ENCODE measurements at places on chromosomes 11 and 22.

DNA sequence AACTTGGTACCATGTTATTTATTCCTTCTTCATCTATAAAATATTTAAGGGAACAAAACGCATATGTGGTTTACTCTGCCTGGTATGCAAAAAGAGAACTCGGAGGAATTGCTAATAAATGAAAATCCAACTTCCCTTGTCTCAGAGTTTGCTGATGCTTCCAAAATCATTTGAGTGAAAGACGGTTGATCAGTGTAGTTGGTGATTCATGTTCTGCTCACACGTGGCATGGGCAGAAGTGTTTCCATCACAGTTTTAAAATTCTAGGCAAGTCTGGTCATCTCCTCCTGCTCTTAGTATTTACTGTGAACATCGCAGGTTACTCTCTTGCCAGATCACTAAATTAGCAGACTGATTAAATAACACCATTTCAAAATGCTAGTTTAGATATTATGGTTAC is 11.9 kb upstream of the PARVB start:
- no peak for DNase-seq

DNA sequence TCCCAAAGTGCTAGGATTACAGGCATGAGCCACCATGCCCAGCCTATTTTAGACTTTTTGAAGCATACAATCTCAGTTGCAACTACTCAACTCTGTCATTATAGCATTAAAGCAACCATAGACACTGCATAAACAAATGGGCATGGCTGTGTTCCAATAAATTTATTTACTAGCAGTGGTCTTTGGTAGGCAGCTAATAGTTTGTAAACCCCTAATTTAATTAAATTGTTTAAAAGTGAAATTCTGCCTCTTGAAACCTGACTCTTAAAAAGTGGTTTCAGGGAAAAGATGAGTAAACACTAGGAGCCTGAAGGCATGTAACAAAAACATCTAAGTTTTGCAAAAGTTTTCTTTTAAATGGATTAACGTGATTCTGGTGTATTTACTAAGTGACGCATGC is 1364.5 kb downstream of the LRRC4C start:
- no peak for DNase-seq

- no peak for DNase-seq
Observed at GRCh38 chr11:19237381-19237780, 3.4 kb downstream of the E2F8 start.

DNA sequence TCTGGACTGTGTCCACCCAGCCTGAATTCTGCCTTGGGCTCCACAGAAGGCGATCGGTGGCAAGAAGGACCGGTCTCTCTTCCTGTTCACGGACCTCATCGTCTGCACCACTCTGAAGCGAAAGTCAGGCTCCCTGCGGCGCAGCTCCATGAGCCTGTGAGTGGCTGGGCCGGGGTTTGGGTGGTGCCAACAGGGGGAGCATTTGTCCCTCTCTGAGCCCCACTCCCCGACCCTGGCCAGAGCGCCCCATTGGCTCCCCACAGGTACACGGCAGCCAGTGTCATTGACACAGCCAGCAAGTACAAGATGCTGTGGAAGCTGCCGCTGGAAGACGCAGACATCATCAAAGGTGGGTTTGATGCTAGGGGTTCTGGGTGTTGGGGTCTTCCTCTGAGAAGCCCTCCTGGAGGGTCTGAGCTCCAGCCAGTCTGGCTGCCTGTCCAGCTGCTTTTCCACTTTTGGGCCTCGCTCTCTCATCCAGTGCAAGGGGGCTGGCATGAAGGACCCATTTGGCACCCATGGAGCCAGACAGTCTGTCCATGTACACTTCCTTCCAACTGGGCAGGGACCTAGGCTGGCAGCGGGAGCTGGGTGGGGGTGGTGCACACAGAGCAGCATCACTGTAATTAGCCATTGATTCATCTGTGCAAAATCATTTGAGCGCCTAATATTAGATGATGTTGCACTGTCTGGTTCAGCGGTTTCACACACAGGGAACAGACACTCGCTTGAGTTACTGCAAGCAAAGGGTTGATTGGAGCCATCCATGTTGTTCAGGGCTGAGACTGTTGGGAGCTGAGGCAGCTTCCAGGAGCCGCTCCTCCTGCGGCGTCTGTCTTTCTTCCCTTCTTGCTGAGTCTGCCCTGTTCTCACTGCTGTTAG is 19.0 kb upstream of the RELT start:
- DNase-seq, result peak; percentile 37

- DNase-seq, result no peak
Observed at GRCh38 chr11:93540896-93541553, 2.2 kb downstream of the SMCO4 start.

GRCh38 chr11:127003260-127003981 is 2.9 kb upstream of the KIRREL3 start:
- peak; percentile 27 for DNase-seq

GRCh38 chr11:114959953-114960505 is 281.7 kb downstream of the NXPE2 start:
- no peak for DNase-seq

GRCh38 chr11:128904656-128905344 is 13.6 kb downstream of the KCNJ5 start:
- peak; percentile 35 for DNase-seq

DNA sequence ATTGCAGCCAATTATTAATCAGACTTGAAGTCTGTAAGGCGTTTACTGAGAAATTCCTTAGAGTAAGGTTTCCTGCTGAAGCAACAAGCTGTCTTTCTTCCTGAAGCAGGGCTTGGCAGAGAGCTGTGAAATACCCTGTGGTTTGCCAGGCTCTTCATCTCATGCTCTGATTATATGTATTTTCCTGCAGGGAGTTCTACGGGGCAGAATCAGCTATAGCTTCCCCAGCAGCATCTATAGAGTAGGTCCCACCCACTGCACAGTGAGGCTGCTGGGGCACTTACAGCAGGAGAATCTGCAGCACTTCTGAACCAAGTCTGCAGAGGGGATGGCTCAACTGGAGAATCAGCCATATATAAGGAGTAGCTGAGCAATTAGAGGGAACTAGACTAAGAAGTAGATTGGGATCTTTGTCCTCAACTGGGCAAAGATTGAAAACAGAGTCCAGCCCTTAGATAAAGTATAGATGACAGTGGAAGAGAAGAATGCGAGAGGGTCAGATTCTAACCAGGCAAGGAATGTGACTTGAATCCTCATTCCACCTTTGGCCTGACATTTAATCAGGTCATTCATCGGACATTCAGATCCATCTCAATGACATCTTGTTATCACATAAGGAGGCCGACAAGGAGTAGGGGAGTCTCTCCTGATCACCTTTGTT is 37.6 kb downstream of the CNTF start:
- no peak for DNase-seq

DNA sequence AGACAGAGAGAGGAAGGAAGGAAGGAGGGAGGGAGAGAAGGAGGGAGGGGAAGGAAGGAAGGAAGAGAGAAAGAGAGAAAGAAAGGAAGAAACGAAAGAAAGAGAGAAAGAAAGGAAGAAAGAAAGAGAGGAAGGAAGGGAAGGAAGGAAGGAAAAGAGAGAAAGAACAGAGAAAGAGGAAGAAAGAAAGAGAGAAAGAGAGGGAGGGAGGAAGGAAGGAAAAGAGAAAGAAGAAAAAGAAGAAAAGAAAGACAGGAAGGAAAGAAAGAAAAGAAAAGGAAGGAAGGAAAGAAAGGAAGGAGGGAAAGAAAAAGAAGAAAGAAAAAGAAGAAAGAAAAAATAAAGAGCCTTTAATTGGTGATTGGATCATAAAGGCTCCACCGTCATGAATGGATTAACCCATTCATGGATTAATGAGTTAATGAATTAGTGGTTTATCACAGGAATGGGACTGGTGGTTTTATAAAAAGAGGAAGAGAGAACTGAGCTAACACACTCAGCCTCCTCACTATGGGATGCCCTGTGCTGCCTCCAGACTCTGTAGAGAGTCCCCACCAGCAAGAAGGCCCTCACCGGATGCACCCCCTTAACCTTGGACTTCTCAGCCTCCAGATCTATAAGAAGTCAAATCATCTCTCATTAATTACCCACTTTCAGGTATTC is 9.0 kb upstream of the PLAAT2 start:
- DNase-seq, result no peak

- DNase-seq, result no peak
Observed at GRCh38 chr11:13635804-13636203, 32.7 kb upstream of the FAR1 start.

DNA sequence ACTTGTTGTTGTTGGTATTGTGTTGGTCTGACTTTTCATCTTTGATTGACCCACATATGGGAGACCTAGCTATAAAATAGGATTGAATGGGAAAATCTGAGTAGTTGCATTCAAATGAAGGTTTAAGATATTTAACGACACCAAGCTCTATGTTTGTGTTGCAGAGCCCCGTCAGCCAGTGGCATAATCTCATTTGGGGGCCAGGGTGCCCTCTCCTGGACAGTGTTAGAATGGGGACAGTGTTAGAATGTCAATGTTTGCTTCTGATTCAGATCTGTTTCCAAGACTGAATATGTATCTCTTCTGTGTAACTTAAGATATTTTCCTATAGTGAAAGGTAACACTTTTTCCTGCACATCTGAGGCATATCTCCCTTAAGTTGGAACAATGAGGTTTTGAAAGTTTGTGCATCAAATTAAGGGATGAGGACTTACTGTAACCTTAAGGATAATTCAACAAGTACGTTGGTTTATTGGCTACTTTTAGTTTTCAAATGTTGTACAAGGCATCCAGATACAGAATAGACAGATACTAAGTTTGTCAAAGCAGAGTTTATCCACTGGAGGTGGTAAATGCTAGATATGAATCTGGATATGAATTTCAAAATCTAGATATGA is 5.3 kb upstream of the OR52M1 start:
- DNase-seq, result peak; percentile 55

GRCh38 chr22:50513175-50513574 is 5.2 kb downstream of the NCAPH2 start:
- DNase-seq, result no peak

- no peak for DNase-seq
Observed at GRCh38 chr11:96052921-96053651, 129.2 kb upstream of the MTMR2 start.

GRCh38 chr11:66224226-66224855 is 44.1 kb upstream of the RAB1B start:
- no peak for DNase-seq

GRCh38 chr11:69444381-69445130 is 36.9 kb upstream of the LINC01488 start:
- DNase-seq, result peak; percentile 85

- no peak for DNase-seq
Observed at GRCh38 chr22:18000441-18001039, 23.8 kb downstream of the MICAL3 start.

- DNase-seq, result no peak
Observed at GRCh38 chr11:65084598-65085375, 765 bp downstream of the ZFPL1 start.

GRCh38 chr11:93517041-93517440 is 26.1 kb downstream of the SMCO4 start:
- no peak for DNase-seq

DNA sequence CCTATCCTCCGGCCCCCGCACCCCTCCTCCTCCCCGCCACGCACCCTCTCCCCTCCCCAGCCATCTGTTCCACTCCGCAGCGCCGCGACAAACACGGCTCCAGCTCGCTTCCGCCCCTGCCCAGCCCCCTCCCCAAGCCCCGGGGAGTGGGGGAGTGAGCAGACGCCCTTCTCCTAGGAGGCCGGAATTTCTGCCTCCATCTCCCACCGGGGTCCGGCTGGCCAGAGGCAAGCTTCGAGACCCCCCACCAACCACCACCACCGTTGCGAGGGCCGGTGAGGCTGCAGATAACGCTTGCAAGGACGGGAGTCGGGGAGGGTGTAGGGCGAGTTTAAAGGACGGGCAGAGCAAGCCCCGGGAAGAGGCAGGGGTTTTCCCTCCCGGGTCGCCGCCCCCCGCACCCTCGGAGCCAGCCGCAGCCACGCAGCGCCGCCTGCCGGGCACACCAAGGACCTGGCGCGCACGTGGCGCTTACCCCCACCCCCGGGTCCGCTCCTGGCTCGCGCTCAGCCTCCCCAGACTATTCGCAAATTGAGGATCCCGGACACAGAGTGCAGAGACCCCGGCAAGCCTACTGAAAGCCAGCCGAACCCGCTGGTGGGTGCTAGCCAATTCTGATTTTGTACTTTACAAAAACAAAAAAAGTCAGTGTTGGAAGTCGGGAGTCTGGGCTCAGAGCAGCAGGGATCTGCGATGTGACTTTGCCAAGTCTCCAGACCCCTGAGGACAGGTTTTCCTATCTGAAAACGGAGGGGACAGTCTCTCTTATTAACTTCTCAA is 22.6 kb downstream of the RTN4RL2 start:
- DNase-seq, result no peak

DNA sequence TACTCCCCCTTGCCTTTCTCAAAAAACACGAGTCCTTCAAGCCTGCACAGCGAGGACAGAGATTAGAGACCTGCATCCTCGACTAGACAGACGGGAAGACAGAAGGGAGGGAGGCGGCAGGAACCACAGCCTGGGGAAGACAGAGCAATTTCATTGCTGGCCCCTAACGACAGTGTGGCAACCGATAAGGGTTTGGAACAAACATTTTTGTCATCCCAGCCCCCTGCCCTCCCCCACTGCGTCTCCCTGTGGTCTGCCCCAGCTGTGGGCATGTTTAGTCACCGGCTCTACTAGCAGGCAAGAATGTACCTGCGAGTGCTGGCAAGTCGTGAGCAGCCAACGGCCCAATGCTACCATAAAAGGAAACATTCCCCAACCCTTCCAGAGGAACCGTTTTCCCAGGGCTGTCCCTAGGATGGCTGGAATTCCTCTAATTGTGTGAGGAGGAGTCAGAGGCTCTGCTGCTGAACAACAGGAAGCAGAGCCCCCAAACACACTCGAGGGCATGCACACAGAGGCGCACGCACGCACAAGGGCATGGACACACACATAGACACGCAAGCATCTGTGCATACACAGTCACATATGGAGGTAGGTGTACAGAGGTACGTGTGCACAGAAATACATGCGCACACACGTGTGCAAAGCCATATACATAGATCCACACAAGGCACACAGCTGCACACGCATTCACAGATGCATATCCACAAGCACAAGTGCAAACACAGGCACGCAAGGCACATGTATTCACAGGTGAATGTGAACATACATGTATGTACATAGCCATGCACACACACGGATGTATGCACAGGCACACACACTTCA is 58.3 kb downstream of the MYH9 start:
- peak; percentile 64 for DNase-seq

DNA sequence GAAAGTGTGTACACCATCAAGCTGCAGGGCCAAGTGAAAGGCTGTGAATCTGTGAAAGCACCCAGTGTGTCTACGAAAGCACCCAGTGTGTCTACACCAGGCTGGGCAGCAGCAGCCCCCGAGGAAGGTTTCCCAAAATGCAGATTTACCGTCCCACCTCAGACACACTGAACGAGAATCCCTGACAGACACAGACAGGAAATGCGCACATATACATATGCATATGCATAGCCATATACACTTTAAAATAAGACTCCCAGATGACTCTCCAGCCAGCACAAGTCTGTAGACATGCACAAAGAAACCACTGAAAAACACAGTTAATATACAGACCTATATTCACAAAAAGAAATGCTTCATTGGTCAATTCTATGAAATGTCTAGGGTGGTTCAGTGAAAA is 155.5 kb upstream of the OPCML start:
- DNase-seq, result no peak

DNA sequence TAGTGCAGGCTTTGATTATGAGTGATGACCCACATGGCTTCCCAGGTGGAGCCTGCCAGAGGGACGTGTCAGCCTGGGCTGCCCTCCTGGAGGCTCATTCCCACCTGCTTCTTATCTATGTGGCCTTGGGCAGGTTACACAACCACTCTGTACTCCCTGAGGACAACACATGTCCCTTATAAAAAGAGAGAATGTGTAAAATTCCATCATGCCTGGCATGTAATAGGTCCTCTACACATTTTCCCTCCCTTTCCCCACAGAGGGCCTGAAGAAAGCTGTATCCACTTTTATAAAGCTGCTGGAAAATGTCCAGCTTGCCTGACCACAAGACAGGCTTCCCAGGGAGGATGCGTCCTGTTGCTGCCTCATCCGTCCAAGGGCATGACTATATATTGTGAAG is 55.0 kb upstream of the VSTM5 start:
- no peak for DNase-seq

Data from K562 (cell line).